ENCODE measurements at places on chromosomes 7 and 10. TPM values are rescaled to one million over a fixed set of nuclear protein-coding genes. Genes with fewer than 3 reads are reported as not detected.

Gene SFRP5
- total RNA-seq, result not detected

- H3K27me3 ChIP-seq, result peaks cover 12% of the 10 kb centered on the region
- DNase-seq, result no peak
- no peaks in the 10 kb centered on the region for H3K4me1 ChIP-seq
- no peak overlapping the region for H3K27ac ChIP-seq
These were observed 900.6 kb downstream of the KCNMA1 start for GRCh38 chr10:76736815-76737618.

DNA sequence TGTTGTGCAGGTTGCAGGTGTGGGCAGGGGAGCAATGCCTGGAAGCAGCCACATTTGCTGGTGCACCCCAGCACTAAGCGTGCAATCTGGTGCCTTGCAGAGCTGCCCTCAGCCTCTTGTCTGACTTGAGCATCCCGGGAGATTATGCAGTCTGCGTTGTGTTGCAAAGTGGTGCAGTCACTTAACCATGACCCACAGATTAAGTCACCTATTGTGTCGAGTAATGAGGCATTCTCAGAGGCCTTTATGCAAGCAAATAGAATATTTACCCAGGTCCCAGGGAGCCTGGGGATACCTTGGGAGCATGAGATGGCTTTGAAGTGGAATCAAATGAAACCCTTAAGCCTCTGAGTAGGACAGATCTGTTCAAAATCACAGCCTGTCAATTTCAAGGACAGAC is 529.0 kb downstream of the TYW1 start:
- H3K4me1 ChIP-seq, result no peaks in the 10 kb centered on the region
- no peak for DNase-seq
- H3K36me3 ChIP-seq, result no peaks in the 10 kb centered on the region
- H3K27me3 ChIP-seq, result peaks cover 23% of the 10 kb centered on the region
- H3K4me3 ChIP-seq, result no peak overlapping the region
- no peak overlapping the region for H3K27ac ChIP-seq

GRCh38 chr10:74910241-74910975 is 84.0 kb downstream of the KAT6B start:
- H3K27ac ChIP-seq, result no peak overlapping the region
- no peak overlapping the region for H3K4me3 ChIP-seq
- H3K36me3 ChIP-seq, result no peaks in the 10 kb centered on the region
- H3K27me3 ChIP-seq, result no peaks in the 10 kb centered on the region
- H3K4me1 ChIP-seq, result no peaks in the 10 kb centered on the region

- no peak overlapping the region for H3K4me3 ChIP-seq
- no peak for DNase-seq
- H3K27me3 ChIP-seq, result no peaks in the 10 kb centered on the region
- no peaks in the 10 kb centered on the region for H3K36me3 ChIP-seq
These were observed 227.8 kb upstream of the LRRTM3 start for GRCh38 chr10:66698069-66698468.

Gene SSC4D
- 3.5 TPM for total RNA-seq

- H3K27ac ChIP-seq, result peak overlapping the region; percentile 13
- peak overlapping the region; percentile 94 for H3K4me3 ChIP-seq
- peaks cover 20% of the 10 kb centered on the region for H3K4me1 ChIP-seq
- H3K27me3 ChIP-seq, result no peaks in the 10 kb centered on the region
- H3K36me3 ChIP-seq, result no peaks in the 10 kb centered on the region
These were observed 4.3 kb downstream of the HOXA10 start for GRCh38 chr7:27169658-27170425.

DNA sequence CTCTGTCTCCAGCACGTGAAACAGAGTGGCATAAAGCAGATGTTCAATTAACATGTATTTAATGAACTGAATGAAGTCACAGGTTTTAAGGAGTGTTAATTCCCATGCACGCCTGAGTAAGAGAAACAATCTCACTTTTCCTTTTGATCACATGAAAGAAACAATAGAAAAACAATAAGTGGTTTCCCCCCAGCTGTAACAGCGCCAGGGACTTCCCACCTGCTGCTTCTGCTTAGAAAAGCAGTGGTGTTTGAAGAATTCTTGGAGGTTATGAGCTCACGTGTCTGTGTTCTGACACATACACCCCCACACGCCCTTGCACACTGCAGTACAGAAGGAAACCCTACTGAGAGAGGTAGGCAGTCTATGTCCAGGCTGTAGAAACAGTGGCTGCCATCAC is 51.3 kb upstream of the FRMD4A start:
- H3K4me1 ChIP-seq, result no peaks in the 10 kb centered on the region
- H3K36me3 ChIP-seq, result no peaks in the 10 kb centered on the region
- no peak overlapping the region for H3K4me3 ChIP-seq
- no peak for DNase-seq
- peaks cover 35% of the 10 kb centered on the region for H3K27me3 ChIP-seq
- no peak overlapping the region for H3K27ac ChIP-seq

- no peaks in the 10 kb centered on the region for H3K36me3 ChIP-seq
- H3K27me3 ChIP-seq, result no peaks in the 10 kb centered on the region
- peaks cover 2% of the 10 kb centered on the region for H3K4me1 ChIP-seq
- peak; percentile 48 for DNase-seq
These were observed 11.5 kb upstream of the STN1 start for GRCh38 chr10:103929381-103929921.

GRCh38 chr10:73648975-73649829 is 6.6 kb downstream of the SYNPO2L start:
- H3K27ac ChIP-seq, result no peak overlapping the region
- no peaks in the 10 kb centered on the region for H3K4me1 ChIP-seq
- no peak for DNase-seq

Gene OR13A1
- 0.15 TPM for total RNA-seq

DNA sequence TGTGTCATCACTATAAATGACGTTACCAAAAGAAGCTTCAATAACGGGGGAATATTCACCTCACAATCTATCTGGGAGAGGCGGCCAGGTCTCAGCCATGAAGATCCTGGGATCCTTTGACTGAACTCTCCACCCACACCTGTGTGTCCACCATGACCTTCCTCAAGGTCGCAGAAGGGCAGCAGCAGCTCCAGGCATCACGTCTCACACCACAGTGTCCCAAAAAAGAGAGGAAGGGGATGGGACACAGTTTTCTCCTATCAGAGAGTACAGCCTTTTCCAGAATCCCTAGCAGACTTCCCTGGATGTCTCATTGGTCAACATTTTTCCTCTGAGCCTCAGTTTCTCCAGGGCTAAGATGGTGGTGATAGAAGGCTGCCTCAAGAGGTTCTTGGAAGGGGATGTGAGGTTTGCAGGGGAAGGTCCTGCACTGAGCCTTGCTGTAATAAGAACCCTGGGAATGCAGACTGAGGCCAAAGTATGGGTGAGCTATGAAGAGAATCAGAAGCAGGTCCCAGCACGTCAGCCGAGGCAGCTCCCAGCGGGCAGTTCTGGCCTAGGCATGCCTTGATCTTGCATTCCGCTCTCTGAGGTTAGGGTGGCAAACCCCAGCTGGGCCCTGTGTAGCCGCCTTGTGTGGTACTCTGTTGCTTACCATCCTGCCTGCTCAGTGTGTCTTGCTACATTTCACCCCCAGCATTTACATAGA is 63.8 kb downstream of the COL26A1 start:
- H3K36me3 ChIP-seq, result no peaks in the 10 kb centered on the region
- no peak overlapping the region for H3K27ac ChIP-seq
- no peak overlapping the region for H3K4me3 ChIP-seq
- peaks cover 51% of the 10 kb centered on the region for H3K27me3 ChIP-seq

Gene CYREN
- total RNA-seq, result 70.5 TPM

Gene UPF2
- 18.4 TPM for total RNA-seq

- H3K4me1 ChIP-seq, result no peaks in the 10 kb centered on the region
- H3K4me3 ChIP-seq, result no peak overlapping the region
- DNase-seq, result no peak
- H3K27ac ChIP-seq, result no peak overlapping the region
These were observed 40.4 kb downstream of the PROSER2 start for GRCh38 chr10:11863353-11864109.

GRCh38 chr7:40572810-40573465 is 438.1 kb downstream of the SUGCT start:
- H3K27ac ChIP-seq, result no peak overlapping the region
- H3K4me1 ChIP-seq, result no peaks in the 10 kb centered on the region
- H3K4me3 ChIP-seq, result no peak overlapping the region

DNA sequence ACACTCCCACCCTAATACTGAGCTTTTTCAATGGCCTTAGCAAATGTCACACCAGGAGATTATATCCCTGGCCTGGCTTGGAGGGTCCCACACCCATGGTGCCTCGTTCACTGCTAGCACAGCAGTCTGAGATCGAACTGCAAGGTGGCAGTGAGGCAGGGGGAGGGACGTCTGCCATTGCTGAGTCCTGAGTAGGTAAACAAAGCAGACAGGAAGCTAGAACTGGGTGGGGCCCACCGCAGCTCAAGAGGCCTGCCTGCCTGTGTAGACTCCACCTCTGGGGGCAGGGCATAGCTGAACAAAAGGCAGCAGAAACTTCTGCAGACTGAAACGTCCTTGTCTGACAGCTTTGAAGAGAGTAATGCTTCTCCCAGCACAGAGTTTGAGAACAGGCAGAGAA is 338.9 kb upstream of the MBL2 start:
- no peaks in the 10 kb centered on the region for H3K36me3 ChIP-seq
- no peak overlapping the region for H3K4me3 ChIP-seq
- H3K27ac ChIP-seq, result no peak overlapping the region
- no peaks in the 10 kb centered on the region for H3K27me3 ChIP-seq
- H3K4me1 ChIP-seq, result no peaks in the 10 kb centered on the region

GRCh38 chr7:140607441-140607989 is 33.1 kb downstream of the DENND2A start:
- H3K4me3 ChIP-seq, result no peak overlapping the region
- DNase-seq, result no peak
- no peaks in the 10 kb centered on the region for H3K36me3 ChIP-seq

Gene MMP21
- total RNA-seq, result not detected

Gene LIPM
- not detected for total RNA-seq

DNA sequence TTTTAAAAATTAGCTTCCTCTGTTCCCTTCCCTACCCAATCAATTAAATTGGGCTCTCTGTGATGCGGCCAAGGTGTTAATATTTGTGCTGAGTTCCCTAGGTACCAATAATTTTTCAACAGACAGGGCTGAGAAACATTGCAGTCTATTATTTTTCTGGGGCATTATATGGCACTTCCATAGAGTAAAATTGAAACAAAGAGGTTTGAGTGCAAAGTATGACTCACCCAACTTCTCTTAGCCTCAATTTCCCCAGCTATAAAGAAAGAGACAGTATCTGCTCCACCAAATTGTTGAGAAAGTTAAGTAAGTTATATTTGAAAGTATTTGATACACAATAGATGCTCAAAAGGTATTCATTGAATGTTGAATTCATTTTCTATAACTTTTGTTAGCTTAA is 74.9 kb downstream of the TES start:
- no peak for DNase-seq
- H3K27ac ChIP-seq, result no peak overlapping the region
- no peaks in the 10 kb centered on the region for H3K36me3 ChIP-seq

Gene AKR1C4
- not detected for total RNA-seq

DNA sequence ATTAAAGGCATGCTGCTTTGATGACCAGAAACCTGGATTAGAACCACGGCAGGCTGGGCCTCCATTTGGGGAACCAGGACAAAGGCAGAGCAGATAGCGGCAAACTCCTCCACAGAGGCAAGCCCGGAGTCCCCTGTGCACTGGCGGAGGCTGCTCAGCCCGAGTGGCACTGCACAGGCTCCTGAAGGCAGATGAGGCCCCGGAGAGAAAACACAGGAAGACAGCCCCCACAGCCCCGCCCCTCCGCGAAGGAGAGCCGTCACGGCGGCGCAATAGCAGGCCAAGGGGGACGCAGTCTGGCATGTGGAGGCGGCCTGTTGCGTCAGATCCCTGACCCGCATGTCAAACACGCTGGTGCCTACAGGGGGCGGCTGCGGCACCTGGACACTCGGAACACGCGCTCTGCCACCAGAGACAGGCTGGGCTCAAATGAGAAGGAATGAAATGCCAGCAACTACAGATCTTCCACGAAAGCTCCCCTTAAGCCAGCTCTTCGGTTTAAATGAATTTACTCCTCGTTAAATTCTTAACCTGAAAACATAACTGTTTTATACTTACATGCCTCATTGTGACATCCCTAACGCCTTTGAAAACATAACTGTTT is 128.5 kb downstream of the MAD1L1 start:
- H3K27me3 ChIP-seq, result no peaks in the 10 kb centered on the region
- no peaks in the 10 kb centered on the region for H3K36me3 ChIP-seq
- no peak for DNase-seq
- no peak overlapping the region for H3K4me3 ChIP-seq
- H3K27ac ChIP-seq, result no peak overlapping the region
- no peaks in the 10 kb centered on the region for H3K4me1 ChIP-seq

- no peak overlapping the region for H3K4me3 ChIP-seq
- no peak for DNase-seq
- no peaks in the 10 kb centered on the region for H3K36me3 ChIP-seq
- no peaks in the 10 kb centered on the region for H3K27me3 ChIP-seq
These were observed 22.5 kb upstream of the BTBD16 start for GRCh38 chr10:122248356-122249302.

Gene RBP3
- total RNA-seq, result not detected

GRCh38 chr10:93996551-93996950 is 2.8 kb downstream of the PLCE1 start:
- peaks cover 58% of the 10 kb centered on the region for H3K4me1 ChIP-seq
- no peak for DNase-seq
- H3K27ac ChIP-seq, result no peak overlapping the region
- no peaks in the 10 kb centered on the region for H3K36me3 ChIP-seq
